ENCODE measurements at places on chromosomes 12 and 14. TPM values are rescaled to one million over a fixed set of nuclear protein-coding genes. Genes with fewer than 3 reads are reported as not detected.

GRCh38 chr12:14952299-14952921 lies 9.0 kb downstream of the ARHGDIB start:
- no peak for DNase-seq

GRCh38 chr14:76647697-76648298 lies 113.5 kb upstream of the VASH1 start:
- DNase-seq = peak; percentile 36

DNA sequence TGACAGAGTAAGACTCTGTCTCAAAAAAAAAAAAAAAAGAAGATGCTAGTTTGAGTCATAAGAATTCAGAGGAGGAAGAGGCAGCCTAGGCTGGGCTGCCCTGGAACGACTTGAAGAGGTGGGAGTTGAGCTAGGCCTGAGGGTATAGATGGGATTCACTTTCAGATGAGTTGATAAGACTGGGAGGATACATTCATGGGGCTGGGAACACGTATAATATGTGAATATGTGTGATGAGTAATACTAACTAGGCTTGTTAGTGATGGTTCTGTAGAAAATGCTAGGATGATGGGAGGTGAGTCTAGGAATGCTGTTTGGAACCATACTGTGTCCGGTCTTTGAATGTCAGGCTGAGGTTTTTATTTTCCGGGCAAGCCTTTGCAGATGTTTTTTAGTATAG lies 9.0 kb downstream of the PLEKHA5 start:
- no peak for DNase-seq

DNA sequence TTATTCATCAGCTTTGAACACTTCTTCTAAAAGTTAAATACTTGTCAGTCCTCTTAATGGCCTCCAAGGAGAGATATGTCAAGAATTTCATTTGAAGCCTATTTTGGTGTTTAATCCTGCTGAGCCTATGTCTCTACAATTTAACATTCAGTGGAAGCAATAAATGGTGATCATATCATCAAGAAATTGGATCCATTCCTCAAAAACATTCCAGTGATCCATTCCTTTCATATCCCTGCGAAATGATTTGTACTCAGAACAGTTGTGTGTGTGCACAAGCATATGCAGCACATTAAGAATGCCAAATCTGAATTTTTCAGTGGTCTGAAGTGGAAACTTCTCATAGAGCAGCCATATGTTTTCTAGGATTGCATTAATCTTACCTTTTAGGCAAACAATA lies 373.7 kb upstream of the SYT1 start:
- DNase-seq = no peak

DNA sequence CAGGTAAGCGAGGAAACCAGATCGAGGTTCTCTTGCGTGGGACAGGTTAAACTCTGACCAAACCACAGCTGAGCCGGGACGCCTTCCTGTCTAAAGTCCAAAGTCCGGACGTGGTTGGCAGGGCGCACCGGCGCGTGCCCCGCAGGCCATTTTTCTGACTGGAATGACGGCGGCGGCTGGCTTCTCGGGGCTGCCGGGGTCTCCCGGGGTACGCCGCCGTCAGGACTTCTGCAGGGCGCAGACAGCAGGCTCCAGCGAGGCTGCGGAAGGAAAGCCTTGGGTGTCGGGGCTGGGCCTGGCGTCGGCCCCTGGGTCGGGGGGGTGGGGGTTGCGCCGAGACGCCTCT lies 32.8 kb downstream of the MIA2 start:
- DNase-seq = no peak

DNA sequence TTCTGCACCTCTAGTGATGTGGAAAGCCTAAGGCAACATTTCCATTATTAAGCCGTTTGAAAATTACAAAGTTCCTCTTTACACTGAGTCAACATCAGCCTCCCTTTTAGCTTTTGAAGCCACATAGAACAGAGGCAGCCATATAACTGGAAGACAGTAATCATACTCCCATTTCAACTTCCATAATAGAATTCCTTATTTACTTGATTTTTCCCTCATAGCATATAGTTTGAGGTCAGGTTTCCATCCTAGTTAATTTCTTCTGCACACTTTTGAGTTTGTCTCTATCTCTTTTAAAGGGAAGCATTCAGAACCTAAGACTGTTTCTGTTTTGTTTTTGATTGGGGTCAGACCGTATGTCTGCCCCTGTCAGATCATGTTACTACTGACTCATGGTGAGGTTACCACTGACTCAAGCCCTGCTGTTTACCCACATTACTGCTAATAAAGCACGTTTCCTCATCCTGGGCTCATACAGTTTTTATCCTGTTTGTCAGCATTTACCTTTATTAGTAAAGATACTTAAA lies 161.0 kb downstream of the SLC38A4 start:
- no peak for DNase-seq

GRCh38 chr12:132672678-132673077 lies 14.5 kb downstream of the POLE start:
- no peak for DNase-seq

- DNase-seq = peak; percentile 18
Measured at GRCh38 chr12:78470354-78471195, 394.0 kb upstream of the SYT1 start.

GRCh38 chr12:118645219-118645618 lies 268.9 kb downstream of the SUDS3 start:
- peak; percentile 63 for DNase-seq

- peak; percentile 25 for DNase-seq
Measured at GRCh38 chr12:12562016-12562483, 613 bp downstream of the DUSP16 start.

GRCh38 chr14:63203015-63203414 lies 1.2 kb upstream of the RHOJ start:
- DNase-seq = no peak

DNA sequence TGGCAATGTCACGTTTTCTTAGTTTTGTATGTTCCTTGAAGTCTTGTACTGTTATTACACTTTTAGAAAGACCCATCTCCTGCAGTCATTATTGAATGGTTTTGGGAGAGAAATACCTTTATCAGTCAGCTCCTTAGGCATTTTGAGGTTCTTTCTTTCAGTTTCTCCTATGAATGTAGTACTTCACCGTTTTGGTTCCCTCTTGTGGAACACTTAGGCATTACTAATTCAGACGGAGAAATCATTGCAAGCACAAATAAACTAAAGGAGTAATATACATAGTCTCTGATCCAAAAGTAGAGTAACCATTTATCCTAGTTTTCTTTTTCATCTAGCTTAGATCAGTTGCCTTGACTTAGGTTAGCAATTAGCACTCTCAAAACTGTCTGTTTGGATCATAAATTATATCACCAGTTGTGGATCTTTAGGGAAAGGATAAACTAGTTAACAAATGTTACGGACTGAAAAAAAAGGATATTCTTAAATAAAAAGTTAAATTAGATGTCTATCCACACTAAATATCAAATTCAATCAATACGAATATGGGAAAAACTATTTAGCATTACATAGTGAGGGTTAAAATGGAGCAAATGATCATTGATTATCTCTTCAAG lies 1538.3 kb upstream of the SEL1L start:
- DNase-seq = no peak

DNA sequence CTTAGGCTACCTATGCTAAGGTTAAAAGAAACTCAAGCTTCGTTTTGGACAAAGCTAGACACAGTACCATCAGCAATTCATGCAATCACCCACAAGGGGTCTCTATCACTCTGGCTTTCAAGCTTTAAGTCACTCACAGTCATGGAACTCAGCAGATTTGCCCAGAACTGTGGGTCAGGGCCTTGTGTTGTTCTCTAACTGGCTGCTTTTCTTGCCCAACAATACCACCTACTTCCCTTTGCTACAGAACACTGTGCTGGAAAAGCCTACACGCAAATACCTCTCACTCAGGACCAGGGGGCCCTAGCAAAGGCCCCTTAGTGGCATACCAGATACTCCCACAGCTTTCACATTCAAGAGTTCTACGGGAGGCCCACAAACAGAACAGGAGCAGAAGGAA lies 9.1 kb downstream of the NEMP1 start:
- peak; percentile 48 for DNase-seq

- no peak for DNase-seq
Measured at GRCh38 chr12:105030820-105031807, 45.0 kb downstream of the NOPCHAP1 start.

- DNase-seq = no peak
Measured at GRCh38 chr14:69614592-69614991, 3.2 kb downstream of the SUSD6 start.

DNA sequence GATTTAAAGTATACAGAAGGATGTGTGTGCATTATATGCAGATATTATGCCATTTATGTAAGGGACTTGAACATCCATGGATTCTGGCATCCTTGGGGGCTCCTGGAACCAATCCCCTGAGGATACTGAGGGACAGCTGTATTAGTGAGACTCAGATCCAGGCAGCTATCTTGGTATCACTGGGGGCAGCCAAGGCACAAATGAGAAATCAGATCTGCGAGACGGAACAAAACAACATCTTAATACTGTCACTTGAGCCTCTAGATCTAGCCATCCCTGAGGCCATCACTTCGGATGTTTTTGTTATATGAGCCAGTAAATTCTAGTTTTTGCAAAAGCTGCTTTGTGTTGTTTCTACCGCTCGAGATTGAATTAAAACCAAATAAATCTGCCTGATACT lies 175.1 kb upstream of the SFSWAP start:
- DNase-seq = no peak

- DNase-seq = no peak
Measured at GRCh38 chr14:101599234-101599885, 38.1 kb downstream of the DIO3 start.

The ZDHHC22 gene
- total RNA-seq = 5.9 TPM

The KRT6B gene
- total RNA-seq = not detected

The ESPL1 gene
- 65.8 TPM for total RNA-seq

The SMAGP gene
- total RNA-seq = 0.82 TPM

The CPNE6 gene
- not detected for total RNA-seq

Data from neural crest cell (in vitro differentiated cells).